ENCODE measurements at places on chromosomes 16 and 17. TPM values are rescaled to one million over a fixed set of nuclear protein-coding genes. Genes with fewer than 3 reads are reported as not detected.

The TOX3 gene
- total RNA-seq, result not detected

The CD300E gene
- total RNA-seq, result not detected

DNA sequence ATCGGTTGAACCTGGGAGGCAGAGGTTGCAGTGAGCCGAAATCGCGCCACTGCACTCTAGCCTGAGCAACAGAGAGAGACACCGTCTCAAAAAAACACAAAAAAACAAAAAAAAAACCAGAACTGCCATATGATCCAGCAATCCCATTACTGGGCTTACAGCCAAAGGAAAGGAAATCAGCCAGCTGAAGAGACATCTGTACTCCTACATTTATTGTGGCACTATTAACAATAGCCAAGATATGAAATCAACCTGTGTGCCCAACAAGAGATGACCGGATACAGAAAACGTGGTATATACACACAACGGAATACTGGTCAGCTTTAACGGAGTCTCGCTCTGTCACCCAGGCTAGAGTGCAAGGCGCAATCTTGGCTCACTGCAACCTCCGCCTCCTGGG is 14.6 kb downstream of the FANCA start:
- H3K27ac ChIP-seq, result no peak overlapping the region
- no peaks in the 10 kb centered on the region for H3K4me1 ChIP-seq
- no peak for DNase-seq
- H3K27me3 ChIP-seq, result no peaks in the 10 kb centered on the region
- H3K4me3 ChIP-seq, result no peak overlapping the region

GRCh38 chr17:73953206-73954033 is 250.1 kb upstream of the RPL38 start:
- H3K27ac ChIP-seq, result no peak overlapping the region
- no peaks in the 10 kb centered on the region for H3K36me3 ChIP-seq
- H3K4me3 ChIP-seq, result no peak overlapping the region

- no peaks in the 10 kb centered on the region for H3K27me3 ChIP-seq
- no peak for DNase-seq
- H3K36me3 ChIP-seq, result no peaks in the 10 kb centered on the region
- H3K27ac ChIP-seq, result no peak overlapping the region
- H3K4me3 ChIP-seq, result no peak overlapping the region
These were observed 42.7 kb downstream of the SOX9 start for GRCh38 chr17:72163474-72163873.

DNA sequence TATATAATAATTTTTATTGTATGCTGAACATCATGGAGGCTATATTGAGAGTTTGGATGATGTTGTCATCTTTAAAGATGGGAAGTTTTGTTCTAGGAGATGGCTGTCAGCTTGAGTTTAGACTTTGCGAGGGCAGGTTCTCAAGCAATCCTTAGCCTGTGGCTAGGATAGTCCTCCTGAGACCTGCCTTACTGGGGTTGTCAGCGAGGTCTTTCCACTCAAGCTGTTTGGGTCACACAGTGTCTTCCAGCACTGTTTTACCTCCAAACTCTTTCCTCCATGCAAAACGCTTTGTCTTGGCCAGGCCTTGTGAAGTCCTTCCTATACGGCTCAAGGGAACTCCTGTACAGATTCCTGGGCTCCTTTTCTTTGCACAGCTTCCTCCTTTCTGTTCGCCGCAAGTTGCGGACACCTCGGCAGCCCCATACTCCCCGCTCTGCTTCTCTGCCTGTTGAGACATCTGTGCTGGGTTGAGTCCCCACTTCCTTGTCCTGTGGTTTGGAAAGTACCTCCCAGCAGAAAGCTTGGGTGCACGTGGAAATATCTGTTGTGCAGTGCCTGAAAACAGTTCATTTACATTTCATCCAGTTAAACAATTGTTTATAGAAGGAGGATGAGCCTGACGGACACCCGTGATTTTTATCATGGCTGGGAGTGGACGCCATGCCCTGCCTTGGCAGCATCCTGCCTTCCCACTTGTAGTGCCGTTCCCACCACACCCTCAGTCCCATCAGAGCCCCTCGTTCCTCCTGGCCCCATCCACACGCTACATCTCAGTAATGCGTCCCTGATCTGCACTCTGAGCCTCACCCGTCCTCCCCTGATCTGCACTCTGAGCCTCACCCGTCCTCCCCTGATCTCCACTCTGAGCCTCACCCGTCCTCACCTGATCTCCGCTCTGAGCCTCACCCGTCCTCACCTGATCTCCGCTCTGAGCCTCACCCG is 55.0 kb upstream of the CBFA2T3 start:
- H3K27me3 ChIP-seq, result peaks cover 2% of the 10 kb centered on the region
- H3K36me3 ChIP-seq, result peaks cover 4% of the 10 kb centered on the region
- peak; percentile 73 for DNase-seq

- H3K4me3 ChIP-seq, result no peak overlapping the region
- DNase-seq, result no peak
- H3K4me1 ChIP-seq, result peaks cover 3% of the 10 kb centered on the region
- no peaks in the 10 kb centered on the region for H3K36me3 ChIP-seq
- peaks cover 11% of the 10 kb centered on the region for H3K27me3 ChIP-seq
These were observed 140.6 kb upstream of the NUDT7 start for GRCh38 chr16:77581706-77582105.

All from activated CD8-positive, alpha-beta T cell treated with anti-CD3 and anti-CD28 coated beads for 36 hours (primary cell).